Small intestine (tissue), 16 donors: ENCODE measurements at places on chromosomes 3 and 15. TPM values are rescaled to one million over a fixed set of nuclear protein-coding genes. Genes with fewer than 3 reads are reported as not detected.

DNA sequence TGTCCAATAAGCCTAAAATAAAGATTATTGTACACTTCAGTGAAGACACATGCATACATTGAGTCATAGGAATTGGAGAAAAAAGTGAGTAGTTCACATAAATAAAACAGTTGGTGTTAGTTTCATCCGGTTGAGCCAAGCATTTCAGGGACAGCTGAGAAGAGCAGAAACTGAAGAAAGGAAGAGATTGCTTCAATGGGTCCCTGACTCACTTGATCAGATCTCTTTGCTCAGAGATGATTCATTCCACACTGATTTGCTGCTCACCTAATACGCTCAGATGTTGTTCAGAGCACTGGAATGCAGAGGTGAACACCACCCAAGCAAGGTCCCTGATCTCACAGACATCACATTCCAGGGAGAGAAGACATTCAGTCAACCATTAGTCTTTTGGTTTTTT, 93.7 kb downstream of the RAD18 start:
- peak; percentile 2 for DNase-seq
- H3K4me1 ChIP-seq: no peaks in the 10 kb centered on the region
- no peak overlapping the region for H3K27ac ChIP-seq
- no peak overlapping the region for H3K4me3 ChIP-seq

GRCh38 chr3:32326795-32327194, 64.9 kb upstream of the CMTM7 start:
- H3K27me3 ChIP-seq: no peaks in the 10 kb centered on the region
- DNase-seq: no peak
- H3K27ac ChIP-seq: no peak overlapping the region
- H3K4me1 ChIP-seq: no peaks in the 10 kb centered on the region
- H3K36me3 ChIP-seq: no peaks in the 10 kb centered on the region

GRCh38 chr3:130906374-130906995, 12.6 kb downstream of the ATP2C1 start:
- peaks cover 9% of the 10 kb centered on the region for H3K4me1 ChIP-seq
- H3K4me3 ChIP-seq: no peak overlapping the region
- no peak overlapping the region for H3K27ac ChIP-seq
- H3K27me3 ChIP-seq: no peaks in the 10 kb centered on the region

DNA sequence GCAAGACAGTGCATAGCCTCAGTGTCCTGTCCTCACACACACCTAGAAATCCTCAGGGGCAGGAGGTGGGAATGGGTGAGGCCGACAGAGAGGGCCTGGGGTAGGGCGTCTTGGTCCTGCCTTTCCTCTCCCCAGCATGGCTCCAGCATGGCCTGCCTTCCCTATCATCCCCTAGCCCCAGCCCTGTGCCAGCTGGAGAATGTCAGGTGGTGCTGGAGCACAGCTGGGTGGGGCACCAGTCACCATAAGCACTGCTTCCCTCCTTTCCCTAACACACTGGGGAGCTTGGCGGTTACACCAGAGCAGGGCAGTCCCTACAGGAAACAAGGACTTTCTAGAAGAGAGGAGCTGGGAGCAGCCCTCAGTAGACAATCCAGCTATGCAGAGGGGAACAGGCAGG, 236.8 kb downstream of the KLF13 start:
- H3K4me3 ChIP-seq: no peak overlapping the region
- no peak overlapping the region for H3K27ac ChIP-seq
- no peak for DNase-seq

GRCh38 chr3:66019896-66020295, 18.8 kb downstream of the MAGI1 start:
- H3K36me3 ChIP-seq: no peaks in the 10 kb centered on the region
- H3K4me3 ChIP-seq: no peak overlapping the region
- no peak overlapping the region for H3K27ac ChIP-seq
- peaks cover under 1% of the 10 kb centered on the region for H3K4me1 ChIP-seq

GRCh38 chr3:77535116-77535515, 495.2 kb downstream of the ROBO2 start:
- DNase-seq: no peak
- no peak overlapping the region for H3K27ac ChIP-seq
- H3K4me1 ChIP-seq: no peaks in the 10 kb centered on the region
- no peaks in the 10 kb centered on the region for H3K27me3 ChIP-seq
- H3K36me3 ChIP-seq: no peaks in the 10 kb centered on the region
- H3K4me3 ChIP-seq: no peak overlapping the region

The DNAJA4 gene
- 10.7 TPM for polyA plus RNA-seq
